ENCODE measurements at places on chromosomes 12 and 14.

DNA sequence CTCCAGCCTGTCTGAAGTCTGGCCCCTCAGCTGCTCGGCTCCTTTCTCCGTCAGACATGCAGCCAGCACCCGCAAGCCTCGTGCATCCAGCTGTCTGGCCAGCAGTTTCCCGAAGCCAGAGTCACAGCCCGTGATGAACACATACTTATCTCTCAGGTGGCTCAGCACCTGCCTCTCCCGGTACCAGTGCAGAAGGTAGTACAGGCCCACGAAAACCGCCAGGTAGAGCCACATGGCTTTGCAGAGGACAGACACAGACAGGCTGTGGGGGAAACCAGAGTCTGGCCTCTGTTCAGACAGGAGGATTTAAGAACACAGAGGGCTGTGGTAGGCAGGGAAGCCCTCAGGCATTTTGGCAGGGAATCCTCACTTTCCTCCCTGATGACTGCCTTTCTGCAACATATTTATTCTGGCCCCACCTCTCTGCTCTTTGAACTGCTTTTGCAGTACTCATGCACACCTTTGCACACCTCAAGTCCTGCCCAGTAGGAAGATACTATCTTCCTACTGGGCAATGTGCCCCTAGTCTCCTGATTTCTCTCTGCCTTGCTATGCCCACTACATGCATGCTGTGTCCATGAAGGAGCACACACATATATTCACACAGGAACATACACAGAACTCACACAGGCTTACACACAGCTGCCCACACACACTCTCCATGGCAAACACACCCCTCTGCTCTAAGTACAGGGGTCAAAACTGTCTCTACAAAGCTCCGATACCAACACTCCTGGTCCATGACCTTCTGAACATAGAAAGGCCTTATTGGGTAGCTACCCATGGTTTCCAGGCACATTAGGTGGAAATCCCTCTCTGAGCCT is at the start of gene RDH16:
RDH16 (minus strand) TSS at position 380 of the 824 bp plus-strand sequence; CDS start at position 234, 146 bp downstream.
- no peak for DNase-seq

GRCh38 chr14:74988131-74988530 is 14.6 kb upstream of the EIF2B2 start:
- DNase-seq: peak; percentile 42

GRCh38 chr12:29187756-29188155 is 38.7 kb downstream of the FAR2 start:
- peak; percentile 15 for DNase-seq

DNA sequence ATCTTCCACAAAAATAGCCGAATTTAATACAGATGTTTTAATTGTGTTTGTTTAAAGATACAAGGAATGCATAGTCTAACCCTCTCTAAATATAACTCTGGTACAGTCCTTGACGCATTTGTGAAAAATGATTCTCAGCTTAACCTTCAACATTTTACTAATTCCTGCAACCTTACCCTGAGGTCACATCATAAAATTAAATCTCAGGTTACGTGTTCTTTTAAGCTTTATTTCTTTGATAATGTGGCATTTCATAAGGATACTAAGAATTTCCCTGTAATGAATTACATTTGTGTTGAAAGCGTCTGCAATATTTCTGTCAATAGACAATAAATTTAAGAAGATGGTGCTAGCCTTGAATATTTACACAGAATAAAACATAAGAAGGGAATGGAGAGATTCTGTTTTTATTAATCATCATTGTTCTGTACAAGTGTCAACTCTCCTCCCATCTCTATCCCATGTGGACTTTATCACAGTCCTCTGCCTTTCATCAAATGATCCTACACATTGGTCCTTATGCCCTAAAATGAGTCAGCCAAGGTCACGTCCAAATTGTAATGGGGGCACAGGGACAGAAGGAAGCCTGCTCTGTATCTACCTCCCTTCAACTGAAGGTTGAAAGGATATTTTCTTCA is 769.3 kb upstream of the FLRT2 start:
- peak; percentile 78 for DNase-seq

DNA sequence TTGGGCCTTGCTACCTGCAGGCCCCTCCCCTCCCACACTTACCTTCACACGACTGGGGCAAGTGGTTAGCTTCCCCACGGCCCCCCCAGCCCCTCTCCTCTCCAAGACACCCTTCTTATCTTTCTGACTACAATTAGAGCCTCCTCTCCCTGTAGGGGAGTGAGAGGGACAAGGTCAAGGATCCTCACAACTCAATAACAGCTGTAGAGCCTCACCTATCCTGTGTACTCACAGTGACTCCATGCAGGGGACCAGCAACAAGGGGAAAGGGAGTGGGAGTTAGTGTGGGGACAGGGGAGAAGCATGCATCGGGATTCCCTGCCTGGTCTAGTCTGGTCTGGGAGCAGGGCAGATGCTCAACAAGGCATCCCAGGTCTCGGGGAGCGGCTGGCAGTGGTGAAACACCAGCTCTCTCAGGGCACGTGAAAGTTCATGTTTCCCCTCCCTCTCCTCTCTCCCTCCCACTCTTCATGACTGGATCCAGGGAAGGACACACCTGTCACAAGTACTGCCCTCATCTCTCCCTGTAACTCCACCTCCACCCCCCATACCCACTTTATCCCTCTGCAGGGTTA is 45.3 kb downstream of the SMUG1 start:
- DNase-seq: no peak

Measured in fibroblast of upper back skin (primary cell).